ENCODE measurements at places on chromosomes 5 and 9.

DNA sequence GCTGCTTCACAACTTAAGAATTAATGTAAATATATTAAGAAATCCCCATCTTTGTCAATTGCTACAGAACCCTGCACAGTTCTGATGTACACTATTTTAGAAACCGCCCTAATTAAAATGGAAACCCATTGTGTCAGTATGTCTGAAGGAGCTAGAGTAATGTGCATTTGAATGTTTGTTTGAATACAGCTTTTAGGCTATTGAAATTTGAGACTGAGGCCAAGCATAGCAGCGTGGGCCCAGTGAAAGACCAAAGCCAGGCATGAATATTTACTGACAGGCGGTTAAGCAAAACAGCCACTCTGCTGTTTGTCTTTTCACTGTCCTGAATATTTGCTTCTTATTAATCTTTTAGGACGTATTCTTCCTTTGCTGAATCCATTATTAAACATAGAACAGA, 252.3 kb downstream of the IZUMO3 start:
- no peak for DNase-seq

DNA sequence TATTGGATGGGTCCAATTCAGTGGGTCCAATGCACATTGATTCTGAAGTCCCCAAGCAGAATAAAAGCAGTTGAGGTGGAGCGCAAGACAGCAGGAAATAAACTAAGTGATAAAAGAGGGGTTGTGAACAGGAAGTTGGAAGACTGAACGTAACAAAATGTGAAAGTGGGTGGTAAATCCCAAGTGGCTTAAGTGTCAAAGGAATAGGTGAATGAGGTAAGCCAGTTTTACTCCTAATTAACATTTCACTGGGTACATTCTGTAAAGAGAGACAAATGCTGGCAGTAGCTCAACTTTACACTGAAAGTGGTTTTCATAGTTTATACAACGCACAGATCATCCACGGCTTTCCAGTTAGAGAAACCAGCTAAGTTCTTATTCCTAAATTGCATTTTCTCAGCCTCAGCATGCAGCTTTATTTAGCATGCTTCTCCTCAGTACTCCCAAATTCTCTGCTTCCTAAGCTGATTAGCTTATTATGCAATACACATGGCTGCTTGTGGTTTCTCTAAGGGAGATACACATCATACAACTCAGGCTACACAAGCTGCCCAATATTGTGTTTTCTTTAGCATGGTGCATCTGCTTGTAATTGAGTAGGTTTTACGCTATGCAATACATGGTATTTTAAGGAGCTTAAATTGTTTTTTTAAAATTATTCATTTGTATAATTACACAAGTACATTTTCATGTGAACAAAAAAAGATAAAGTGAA, 34.2 kb upstream of the HSD17B4 start:
- no peak for DNase-seq

DNA sequence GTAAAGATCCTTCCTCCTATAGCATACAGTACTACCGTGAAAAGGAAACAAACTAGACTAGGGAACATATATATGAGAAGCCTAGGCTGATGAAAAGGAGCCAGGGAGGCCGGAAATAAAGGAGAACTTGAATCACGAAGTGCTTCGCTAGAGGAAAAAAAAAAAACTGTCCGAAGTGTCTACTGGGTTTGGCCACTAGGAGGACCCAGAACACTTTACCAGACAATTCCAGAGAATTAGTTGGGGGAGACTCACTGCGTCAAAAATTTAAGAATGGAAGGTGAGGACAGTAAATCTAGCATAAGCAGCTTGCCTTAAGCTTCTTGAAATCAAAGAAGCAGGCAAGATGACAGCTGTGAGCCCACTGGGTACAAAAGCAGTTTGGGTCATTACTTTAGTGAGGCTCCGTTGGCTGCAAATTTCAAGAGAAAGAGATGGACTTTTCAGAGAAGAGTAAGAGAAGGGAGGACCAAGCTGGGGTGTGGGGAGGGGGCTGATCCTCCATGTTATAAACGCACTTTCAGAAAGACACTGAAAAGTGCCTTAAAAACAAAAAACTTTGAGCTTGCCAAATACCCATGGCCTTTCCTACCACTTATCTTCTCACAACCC, 47.4 kb downstream of the P4HA2 start:
- DNase-seq = peak; percentile 46

- no peak for DNase-seq
Measured at GRCh38 chr5:140677947-140678346, 4.6 kb upstream of the DND1 start.

GRCh38 chr9:25427898-25428297, 250.3 kb downstream of the TUSC1 start:
- no peak for DNase-seq

DNA sequence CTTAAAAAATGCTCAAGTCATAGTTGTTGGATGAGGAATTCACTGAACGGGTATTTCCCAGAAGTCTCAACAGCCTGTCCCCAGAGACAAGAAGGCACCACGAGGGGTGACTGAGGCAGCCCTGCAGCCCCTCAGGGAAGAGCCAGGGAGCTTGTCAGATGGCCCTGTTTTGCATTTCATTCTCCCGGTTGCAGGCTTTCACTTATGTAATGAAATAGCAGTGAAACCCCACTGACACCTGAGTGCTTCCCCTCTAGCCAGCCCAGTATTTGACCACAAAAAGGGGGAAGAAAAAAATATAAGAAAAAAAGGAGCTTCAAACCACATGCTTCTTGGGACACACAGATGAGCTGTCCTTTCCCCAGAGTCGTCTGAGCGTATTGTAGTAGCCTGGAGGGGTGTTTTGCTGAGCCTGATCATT, 75.3 kb upstream of the IL12B start:
- no peak for DNase-seq

DNA sequence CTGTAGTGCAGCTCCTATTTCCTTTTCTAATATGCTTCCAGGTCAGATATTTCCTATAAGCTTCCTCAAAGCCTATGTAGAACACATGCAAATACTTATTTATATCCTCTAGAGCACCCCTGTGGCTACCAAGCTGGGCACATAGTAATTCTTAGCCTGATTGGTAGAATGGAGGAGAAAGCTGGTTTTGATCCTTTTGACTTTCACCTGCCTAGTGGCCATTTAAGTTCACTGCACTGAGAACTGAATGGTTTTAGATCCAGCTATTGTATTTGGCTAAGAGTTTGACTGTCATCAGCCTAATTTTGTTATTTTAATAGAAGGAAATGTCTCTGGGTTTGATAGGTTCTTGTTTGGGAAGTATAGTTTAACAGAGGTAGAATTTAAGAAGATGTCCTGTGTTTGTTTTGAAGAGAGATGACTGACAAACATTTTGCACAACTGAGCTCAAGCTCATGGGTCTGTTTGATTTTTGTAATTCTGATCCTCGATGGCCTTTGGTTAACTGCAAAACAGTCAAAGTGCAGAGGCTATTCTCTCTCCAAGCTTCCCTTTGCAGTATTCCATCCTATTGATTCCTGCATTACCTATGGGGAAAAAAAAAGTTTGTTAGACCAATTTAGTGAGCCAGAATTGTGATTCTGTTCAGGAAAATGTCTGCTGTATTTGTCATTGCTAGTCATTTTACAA, 85.4 kb downstream of the KCNN2 start:
- no peak for DNase-seq

DNA sequence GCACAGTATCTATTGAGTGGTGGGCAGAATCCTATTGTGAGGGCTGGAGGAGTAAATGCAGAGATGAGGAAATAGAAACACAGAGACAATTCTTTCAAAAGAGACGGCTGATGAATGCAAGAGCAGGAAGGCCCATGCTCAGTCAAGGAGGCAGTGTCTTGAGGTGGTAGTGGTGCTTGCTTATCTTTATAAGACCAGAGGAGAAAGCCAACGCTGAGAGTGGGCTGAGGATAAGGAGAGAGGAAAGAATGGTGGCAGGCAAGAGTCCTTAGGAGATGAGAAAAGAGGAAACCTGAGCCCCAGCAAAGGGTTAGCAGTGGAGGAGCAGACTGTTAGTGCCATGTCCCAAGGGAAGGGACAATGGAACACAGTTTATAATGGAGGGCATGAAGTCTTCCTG, 86.0 kb downstream of the SNCAIP start:
- DNase-seq = no peak

DNA sequence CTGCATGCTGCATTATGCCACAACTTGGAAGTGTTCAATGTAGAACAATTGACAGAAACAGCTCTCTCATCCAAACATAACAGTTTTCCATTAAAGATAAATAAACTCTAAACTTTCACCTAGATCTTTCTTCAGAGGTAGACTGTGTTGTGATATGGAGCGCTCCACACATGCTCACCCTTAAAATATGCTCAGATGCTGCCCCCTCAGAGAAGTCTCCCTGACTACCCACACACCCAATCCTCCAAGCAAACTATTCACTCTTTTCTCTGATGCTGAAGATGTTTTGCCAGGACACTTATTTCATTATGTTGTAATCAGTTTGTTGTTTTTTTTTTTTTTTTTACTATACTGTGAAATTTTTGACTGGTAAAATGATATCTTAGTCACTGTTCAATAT, 206.6 kb upstream of the RASA1 start:
- DNase-seq = no peak

DNA sequence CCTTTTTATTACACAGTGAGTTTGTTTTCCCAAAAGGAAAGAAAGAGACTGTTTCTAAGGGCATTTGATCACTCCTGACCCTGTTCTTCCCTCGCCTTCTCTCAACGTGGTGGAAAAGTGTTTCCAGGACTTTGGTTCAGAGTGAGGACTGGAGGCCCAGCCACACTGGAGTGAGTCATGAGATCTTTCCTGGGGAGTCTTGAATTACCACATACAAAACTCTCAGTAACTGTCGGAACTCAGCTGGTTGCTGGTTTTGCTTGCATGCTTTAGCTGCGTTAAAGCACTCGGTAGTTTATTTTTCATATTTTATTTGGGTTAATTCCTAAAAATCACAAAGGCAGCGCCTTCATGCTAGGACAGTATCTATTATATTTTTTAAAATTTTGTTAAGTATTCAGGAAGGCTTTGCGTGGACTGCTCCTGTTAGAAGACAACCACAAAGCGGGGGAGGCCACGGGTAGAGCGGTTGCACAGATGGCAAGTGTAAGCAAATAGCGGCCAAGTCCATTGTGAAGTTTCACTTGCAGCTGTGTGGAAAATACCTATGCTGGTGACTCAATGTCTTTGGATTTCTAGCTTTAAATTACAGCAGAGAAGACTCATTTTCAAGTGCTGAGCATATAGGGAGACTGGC, 77.7 kb downstream of the ARSB start:
- peak; percentile 64 for DNase-seq
